ENCODE measurements at places on chromosomes 12 and 14.
A peak's percentile ranks its signal among the peaks of the same experiment; 100 is the strongest.

DNA sequence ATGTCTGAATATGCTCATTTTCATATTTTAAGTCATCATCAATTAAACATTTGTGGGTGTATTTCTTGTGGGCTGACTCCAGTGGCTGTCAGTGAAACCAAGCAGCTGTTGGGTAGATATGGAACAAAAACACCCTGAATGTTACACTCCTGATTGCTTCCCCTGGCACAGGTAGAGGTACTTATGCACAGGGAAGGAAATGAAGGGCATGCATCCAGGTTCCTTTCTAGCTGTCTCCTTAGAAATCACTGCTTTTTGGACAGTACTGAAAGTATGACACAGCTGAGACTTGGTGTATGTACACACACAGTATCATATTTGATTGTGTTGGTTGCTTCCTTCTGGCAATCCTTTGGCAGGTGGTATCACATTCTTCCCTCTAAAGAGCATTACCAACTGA is 1006.7 kb downstream of the DIO2 start:
- no peak for DNase-seq

- no peak for DNase-seq
These were observed 62.1 kb downstream of the TNFAIP2 start for GRCh38 chr14:103185051-103186029.

DNA sequence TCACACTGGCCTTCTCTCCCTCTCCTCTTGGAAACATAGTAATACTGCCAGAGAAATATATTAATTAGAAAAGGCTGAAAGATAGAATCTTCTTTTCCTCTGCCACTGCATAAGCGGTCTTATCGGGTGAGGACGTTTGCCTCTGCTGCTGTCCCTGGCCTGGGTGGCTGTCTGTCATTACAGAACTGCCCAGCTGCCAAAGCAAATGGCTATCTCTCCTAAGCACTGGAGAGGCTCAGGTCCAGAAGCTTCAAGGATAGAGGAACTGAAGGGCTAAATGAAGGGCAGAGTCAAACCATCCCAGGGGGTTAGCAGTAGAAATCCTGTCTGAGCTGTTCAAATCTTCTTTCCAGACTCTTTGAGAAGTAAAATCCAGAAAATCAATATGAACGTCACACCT is 198.6 kb upstream of the CAND1 start:
- DNase-seq, result no peak

DNA sequence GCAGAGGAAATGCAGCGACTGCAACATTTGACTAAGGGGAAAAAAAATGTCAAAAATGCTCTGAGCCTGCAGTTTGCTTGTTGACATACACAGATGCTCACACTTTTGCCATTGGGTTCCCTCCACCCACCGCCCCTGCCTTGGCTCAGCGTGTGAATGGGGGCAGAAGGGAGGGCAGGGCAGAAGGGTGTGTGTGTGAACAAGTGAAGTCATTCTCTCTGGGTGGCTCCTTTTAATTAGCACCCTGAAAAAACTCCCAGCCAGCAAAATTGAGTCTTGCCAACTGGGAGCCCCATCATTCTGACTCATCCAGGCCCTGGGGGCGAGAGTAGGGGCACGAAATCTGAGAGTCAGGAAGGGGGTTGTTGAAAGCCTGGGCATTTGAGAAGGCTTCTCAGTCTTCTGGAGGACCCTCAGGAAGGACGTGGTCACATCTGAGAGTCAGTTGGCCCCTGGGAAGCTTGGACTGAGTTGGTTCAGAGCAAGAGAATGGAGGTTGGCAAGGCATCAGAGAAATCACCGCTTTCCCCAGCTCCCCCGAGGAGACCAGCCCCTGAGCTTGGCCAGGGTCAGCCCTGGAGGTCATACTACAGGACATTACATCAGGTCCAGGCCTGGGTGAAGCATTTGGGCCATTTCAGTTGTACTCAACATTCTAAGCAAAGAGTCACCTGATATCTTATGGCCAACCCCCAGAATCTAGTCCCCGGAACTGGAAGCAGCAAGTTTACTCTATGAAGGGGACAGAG is 22.7 kb upstream of the KRT78 start:
- no peak for DNase-seq

GRCh38 chr14:101120641-101121507 is 217.4 kb upstream of the RTL1 start:
- no peak for DNase-seq

- DNase-seq, result peak; percentile 11
These were observed 702 bp downstream of the FAM222A start for GRCh38 chr12:109714141-109714912.

GRCh38 chr14:95256776-95257060 is 63.0 kb downstream of the CLMN start:
- DNase-seq, result no peak

- no peak for DNase-seq
These were observed 54.7 kb downstream of the PLEKHG3 start for GRCh38 chr14:64758691-64759554.

DNA sequence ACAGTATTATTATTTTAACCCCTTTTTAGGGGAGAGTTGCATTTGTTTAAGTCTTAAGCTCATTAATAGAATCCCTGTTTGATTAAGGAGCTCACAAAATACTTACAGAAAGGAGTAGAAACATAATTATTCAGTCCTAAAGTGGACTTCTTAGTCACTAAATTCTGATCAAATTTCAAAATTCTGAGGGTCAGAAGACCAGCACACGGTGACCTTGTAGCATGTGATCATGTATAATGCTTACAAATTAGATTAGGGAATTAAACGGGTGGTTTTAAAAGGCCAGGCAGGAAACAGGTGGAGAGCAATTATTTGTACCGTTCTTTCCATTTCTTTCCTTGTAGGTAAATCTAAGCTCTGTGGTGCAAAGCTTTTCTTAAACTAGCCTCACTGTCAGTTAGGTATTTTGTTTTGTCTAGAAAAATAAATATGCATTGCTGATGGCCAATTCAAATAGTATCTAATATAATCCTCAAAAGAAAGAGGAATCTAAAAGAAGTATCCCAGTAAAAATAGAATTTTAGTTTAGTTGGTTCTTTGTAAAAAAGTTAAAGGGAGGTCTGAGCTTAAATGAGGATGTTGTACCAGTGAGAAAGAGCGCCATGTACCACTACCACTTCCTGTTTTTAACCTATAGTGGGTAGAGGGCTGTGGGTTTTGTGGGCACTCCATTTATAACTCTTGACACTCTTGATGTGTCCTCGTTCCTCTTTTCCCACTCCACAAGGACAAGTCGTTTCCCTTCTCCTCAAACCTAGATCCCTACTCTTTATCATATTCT is 51.1 kb downstream of the SLC38A1 start:
- DNase-seq, result no peak

- DNase-seq, result no peak
These were observed 126.7 kb upstream of the PARP11 start for GRCh38 chr12:3999904-4000303.

DNA sequence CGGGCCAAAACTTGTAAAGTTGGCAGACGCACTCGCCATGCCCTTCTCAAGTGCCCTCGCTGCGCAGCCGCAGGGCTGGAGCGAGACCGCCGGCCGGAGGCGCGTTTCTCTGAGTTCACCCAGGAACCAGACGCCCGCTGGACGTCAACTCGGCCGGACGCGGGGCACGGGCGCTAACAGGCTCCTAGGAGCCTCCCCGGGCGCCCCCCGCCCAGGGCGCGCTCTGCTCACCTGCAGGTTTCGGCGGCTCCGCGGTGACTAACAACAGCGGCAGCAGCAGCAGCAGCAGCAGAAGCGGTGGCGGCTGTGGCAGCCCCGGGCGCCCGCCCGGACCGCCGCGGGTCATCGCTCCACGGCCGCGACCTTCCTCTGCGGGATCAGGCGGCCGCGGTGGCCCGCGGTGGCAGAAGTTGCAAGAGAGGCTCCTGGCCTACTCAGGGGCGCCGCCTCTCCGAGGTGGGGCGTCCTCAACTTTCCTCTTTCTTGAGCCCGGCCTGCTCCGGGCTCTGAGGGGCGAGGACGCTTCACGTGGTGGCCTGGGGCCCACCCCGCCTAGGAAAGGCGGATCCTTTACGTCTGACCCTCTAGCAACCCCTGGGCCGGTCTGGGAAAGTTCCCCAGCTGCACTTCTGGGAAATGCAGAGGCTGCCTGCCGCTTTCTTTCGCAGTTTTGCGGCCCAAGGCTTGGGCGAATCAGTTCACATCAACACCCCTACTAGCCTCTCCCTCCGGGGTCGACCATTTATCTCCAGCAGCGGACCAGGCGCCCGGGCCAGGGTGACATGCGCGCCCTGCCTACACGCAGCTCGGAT is at the start of gene PLBD1:
PLBD1 (minus strand) TSS at position 533 of the 812 bp plus-strand sequence; CDS start at position 346, 187 bp downstream.
- no peak for DNase-seq

GRCh38 chr12:89927226-89927698 is 218.6 kb upstream of the ATP2B1 start:
- no peak for DNase-seq

DNA sequence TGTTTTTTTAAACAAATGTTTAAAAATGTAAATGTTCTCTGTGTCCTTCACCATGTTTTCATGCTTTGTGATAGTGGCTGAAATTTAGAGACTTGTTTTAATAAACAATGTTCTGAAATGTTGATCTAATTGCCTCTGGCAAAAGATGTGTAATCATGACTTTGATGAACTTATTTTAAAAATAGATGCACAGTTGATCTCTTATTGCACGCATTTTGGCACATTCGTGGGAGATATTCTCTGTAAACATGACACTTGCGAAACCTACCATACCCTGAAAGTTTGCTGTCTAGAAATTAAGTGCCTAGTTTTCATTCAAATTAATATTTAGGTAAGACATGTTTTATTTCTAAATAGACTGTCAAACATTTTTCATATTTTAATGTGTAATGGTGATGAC is 119.7 kb upstream of the DNM1L start:
- DNase-seq, result no peak

GRCh38 chr14:35556548-35556947 is 22.6 kb downstream of the INSM2 start:
- no peak for DNase-seq

GRCh38 chr14:77554207-77554606 is 55.6 kb upstream of the ISM2 start:
- no peak for DNase-seq

GRCh38 chr12:5210179-5210922 is 166.7 kb downstream of the KCNA5 start:
- no peak for DNase-seq

DNA sequence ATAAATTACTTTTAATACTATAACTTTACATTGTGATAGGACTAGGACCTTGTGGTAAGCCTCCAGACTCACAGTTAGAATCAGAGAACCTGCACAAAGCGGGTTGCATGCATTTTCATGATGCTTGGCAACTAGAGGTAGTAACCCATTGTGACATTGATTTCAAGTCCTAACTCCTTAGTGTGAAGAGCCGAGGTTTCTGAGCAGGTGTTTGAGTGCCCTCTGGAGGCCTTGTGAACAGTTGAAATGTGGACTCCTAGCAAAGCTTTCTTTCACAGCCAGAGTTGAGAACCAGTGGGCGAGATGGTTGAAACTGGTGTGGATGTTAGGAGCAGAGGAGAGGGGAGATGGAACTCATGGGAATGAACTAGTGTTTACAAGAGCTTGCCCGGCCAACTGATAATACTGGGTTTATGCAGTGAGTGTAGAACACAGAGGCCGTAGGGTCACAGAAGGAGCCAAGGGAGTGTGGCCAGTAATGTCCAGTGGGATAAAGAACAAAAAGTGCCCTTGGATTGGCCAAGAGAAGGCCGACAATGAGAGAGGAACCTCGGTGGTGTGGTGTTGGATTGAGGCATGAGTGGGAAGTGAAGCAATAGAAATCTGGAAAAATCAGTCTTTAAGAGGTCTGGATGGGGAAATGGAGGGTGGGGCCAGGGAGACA is 10.9 kb downstream of the ZNF664 start:
- no peak for DNase-seq

- no peak for DNase-seq
These were observed 68.5 kb downstream of the GCH1 start for GRCh38 chr14:54834081-54834480.

- DNase-seq, result no peak
These were observed 739 bp upstream of the PAX9 start for GRCh38 chr14:36660736-36661505.

GRCh38 chr14:65422088-65422834 is 9.7 kb downstream of the FUT8 start:
- no peak for DNase-seq

GRCh38 chr12:75457191-75457590 is 23.4 kb upstream of the GLIPR1 start:
- no peak for DNase-seq

GRCh38 chr12:8816448-8817050 is 5.9 kb upstream of the A2ML1 start:
- DNase-seq, result no peak

DNA sequence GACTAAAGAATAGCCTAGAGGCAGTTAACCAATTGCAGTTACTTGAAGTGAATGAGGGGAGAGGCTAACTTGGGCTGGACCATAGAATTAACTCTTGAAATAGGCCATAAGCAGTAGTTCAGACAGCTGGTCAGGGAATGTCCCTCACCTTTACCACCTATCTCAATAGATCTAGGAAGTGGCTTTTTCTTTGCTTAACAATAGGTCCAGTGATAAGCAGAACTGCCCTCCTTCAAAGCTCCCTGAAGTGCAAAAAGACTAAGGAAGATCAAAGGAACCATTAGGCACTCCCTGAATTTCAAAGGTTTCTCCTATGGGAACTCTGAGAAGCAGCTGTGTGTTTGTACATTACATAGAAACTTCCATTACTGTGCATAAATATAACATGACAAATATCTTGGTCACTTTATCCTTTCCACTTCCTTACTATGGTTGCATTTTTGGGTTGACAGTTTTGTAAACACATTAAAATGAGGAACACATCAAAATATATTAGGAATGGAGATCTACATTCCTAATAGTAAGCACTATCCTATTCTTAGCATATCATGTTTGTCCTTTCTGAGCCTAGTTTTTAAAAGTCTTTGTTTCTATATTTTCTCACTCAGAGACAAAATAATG is 7.2 kb upstream of the NAA30 start:
- DNase-seq, result no peak

- DNase-seq, result no peak
These were observed 985.7 kb upstream of the FBXO33 start for GRCh38 chr14:40417777-40418401.

DNA sequence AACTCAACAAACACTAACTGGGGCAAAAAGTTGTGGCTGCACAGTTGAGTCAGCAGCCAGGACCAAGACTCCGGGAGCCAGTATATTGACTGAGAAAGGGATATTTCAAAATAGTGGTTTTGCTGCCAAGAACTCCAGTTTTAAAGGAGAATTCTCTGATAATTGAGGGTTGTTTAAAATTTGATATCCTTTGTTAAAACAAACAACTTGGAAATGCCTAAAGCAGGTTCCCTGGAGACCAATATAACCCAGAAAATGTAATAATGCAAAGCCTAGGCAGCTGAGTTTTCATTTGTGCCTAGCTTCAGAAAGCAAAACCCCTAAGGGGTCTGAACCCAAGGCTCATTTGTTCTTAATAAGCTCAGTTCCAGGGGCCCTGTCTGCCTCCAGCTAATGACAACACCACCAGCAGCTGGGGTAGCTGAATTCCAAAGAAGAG is 311.7 kb upstream of the CCDC196 start:
- DNase-seq, result no peak

- no peak for DNase-seq
These were observed 6.2 kb downstream of the TMEM120B start for GRCh38 chr12:121718653-121719239.

GRCh38 chr12:76035045-76035444 is 3.5 kb upstream of the PHLDA1 start:
- DNase-seq, result no peak

Measured in stimulated activated CD8-positive, alpha-beta memory T cell treated with anti-CD3 and anti-CD28 coated beads, Interleukin-15, amount 100 ng/mL, for 4 hours (primary cell).